ENCODE measurements at places on chromosomes 13 and 19.
A peak's percentile ranks its signal among the peaks of the same experiment; 100 is the strongest.

GRCh38 chr19:16836115-16837034, 7.2 kb downstream of the SIN3B start:
- peaks cover 59% of the 10 kb centered on the region for H3K36me3 ChIP-seq
- H3K4me1 ChIP-seq = no peaks in the 10 kb centered on the region
- no peaks in the 10 kb centered on the region for H3K27me3 ChIP-seq
- H3K27ac ChIP-seq = no peak overlapping the region
- no peak for DNase-seq

DNA sequence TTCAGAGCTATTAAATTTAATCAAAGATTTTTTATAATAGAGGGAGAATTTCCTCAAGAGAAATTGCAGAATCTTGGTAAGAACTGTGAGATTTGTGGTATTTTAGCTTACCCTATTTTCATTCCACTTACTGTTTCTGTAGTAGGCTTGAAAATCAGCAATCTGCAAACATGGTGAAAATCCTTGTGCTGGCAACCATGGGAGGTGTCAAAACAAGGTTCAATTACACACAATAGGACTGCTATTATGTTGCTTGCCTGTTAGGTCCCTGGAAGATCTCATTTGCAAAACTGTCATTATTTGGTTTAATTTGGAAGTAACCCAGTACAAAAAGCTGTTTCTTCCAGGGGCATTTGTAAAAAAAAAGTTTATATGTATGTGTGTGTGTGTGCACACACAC, 662.8 kb upstream of the SLITRK6 start:
- no peak overlapping the region for H3K27ac ChIP-seq
- H3K36me3 ChIP-seq = no peaks in the 10 kb centered on the region
- H3K27me3 ChIP-seq = no peaks in the 10 kb centered on the region
- DNase-seq = no peak

DNA sequence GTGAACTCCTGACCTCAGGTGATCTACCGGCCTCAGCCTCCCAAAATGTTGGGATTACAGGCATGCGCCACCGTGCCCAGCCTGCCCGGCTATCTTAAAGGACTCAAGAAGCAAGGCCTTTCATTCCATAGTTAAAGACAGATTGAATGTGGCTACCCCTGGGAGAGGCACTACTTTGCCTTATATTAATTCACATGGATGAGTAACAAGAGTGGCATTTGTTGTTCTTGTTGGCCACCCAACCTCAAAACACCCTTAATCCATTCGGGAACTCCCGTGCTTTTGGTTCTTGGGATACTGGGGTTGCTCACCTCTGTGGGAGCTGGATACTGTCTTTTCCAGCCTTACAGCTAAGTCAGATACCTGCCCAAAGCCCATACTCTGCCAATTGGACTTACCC, 34.4 kb upstream of the ABCC4 start:
- no peaks in the 10 kb centered on the region for H3K4me1 ChIP-seq
- no peak overlapping the region for H3K27ac ChIP-seq
- H3K27me3 ChIP-seq = no peaks in the 10 kb centered on the region
- no peak for DNase-seq
- no peaks in the 10 kb centered on the region for H3K36me3 ChIP-seq

DNA sequence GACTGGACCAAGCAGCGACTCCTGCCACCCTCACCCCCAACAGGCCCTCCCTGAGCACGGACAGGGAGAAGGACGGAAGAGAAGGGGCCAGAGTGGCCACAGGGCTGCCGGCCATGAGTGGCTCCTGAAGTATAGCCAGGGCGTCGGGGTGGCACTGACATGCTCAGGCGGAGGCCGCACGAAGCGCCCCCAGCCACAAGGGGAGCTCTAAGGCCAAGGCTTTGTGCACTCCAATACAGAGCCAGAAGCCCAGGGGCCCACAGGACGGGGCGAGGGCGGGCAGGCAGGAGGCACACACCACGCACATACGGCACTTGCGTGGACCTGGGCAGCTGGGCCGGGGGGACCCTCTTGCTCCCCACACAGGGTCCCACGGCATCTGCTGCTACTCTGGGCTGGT, 52.0 kb downstream of the KLF2 start:
- H3K4me3 ChIP-seq = no peak overlapping the region
- H3K4me1 ChIP-seq = peaks cover 35% of the 10 kb centered on the region
- peaks cover 19% of the 10 kb centered on the region for H3K36me3 ChIP-seq

DNA sequence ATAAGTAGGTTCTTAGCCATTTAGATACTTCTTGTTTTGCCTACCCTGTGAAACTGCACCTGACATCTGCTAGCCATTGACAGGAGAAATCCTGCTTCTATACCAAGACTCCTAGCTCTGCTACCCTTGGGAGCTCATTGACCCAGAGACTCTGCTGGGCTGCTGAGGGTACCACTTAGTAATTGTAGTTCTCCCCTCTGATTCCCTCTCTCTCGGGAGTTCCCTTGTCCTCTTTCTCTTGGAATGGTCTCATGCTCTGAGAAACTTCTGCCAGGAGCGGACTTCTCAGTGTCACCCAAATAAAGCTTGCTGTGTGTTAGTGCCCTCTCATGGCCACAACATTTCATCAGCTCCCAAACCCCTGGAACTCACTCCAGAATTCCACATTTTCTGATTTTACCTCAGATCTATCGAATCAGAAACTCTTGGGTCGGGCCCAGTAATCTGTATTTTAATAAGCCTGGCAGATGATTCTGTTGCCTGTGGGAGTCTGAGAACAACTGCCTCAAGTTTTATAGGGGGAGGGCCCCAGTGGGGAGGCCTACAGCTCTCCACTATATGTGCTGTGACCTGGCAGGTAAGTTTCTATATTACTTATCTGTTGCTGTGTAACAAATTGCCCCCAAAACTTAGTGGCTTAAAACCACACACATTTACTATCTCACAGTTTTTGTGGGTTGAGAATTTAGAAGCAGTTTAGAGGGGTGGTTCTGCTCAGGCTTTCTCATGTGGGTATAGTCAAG, 221.1 kb downstream of the TDRD3 start:
- H3K27ac ChIP-seq = no peak overlapping the region
- H3K36me3 ChIP-seq = no peaks in the 10 kb centered on the region
- H3K4me1 ChIP-seq = no peaks in the 10 kb centered on the region
- H3K27me3 ChIP-seq = no peaks in the 10 kb centered on the region
- H3K4me3 ChIP-seq = no peak overlapping the region
- no peak for DNase-seq

GRCh38 chr19:37594982-37595382, 306 bp downstream of the ZNF540 start:
- peak overlapping the region; percentile 93 for H3K27ac ChIP-seq
- peaks cover 6% of the 10 kb centered on the region for H3K4me1 ChIP-seq
- DNase-seq = peak; percentile 77
- H3K27me3 ChIP-seq = no peaks in the 10 kb centered on the region

GRCh38 chr13:40483601-40484000, 182.8 kb downstream of the FOXO1 start:
- DNase-seq = peak; percentile 89
- no peak overlapping the region for H3K4me3 ChIP-seq
- no peaks in the 10 kb centered on the region for H3K27me3 ChIP-seq
- H3K27ac ChIP-seq = peak overlapping the region; percentile 44
- H3K36me3 ChIP-seq = no peaks in the 10 kb centered on the region

- peak overlapping the region; percentile 45 for H3K4me3 ChIP-seq
- H3K27me3 ChIP-seq = no peaks in the 10 kb centered on the region
- no peaks in the 10 kb centered on the region for H3K36me3 ChIP-seq
- peak; percentile 24 for DNase-seq
Observed at GRCh38 chr19:8609279-8610040, 1.1 kb downstream of the ADAMTS10 start.

DNA sequence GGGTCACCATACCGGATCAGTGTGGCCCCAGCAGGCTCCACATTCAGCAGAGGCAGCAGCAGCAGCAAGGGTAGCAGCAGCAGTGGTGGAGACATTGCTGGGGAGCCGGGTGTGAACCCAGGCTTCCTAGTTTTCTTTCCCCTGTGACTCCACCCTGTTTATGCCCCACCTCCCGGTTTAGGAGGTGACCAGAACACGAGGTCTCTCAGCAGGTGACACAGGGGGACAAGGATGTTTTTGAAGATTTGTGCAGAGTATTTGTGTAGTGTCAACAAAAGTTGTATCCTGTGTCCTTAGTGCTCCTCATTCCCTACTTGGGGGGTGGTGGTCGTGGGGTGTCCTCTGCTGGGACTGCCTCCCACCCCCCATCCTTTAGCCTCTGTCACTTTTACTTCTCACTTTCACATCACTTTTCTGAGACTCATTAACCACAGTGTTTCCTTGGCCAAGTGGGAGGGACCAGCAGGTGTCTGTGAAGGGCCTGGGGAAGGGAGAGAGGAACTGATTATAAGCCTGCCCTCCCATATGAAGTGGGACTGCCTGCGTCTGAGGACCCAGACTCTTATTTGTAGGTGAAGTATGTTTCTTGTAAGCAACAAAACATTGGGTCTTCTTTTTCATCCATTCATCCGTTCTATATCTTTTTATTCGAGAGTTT, 15.6 kb upstream of the KCNC3 start:
- no peaks in the 10 kb centered on the region for H3K36me3 ChIP-seq
- H3K27me3 ChIP-seq = no peaks in the 10 kb centered on the region

- peak; percentile 3 for DNase-seq
- no peaks in the 10 kb centered on the region for H3K36me3 ChIP-seq
- H3K4me3 ChIP-seq = no peak overlapping the region
- no peak overlapping the region for H3K27ac ChIP-seq
- no peaks in the 10 kb centered on the region for H3K27me3 ChIP-seq
- H3K4me1 ChIP-seq = no peaks in the 10 kb centered on the region
Observed at GRCh38 chr13:81639984-81640582, 1299.2 kb upstream of the SPRY2 start.

DNA sequence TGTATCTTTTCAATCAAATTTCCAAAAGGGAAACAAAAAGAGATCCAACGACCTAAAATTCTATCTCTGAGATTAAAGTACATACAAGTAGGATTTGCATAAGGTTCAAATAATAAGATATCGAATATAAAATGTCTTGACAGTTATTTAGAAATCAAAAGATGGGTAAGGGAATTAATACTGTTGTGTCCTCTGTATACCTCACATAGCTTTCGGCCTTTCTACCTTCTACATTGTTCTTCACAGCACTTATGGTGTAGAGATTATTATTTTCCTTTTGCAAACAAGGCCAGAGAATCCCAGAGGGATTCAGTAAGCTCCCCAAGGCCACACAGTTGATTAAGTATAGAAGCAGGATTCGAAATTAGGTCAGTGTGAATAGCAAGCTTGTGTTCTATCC, 403.6 kb downstream of the SPRY2 start:
- no peaks in the 10 kb centered on the region for H3K27me3 ChIP-seq
- no peaks in the 10 kb centered on the region for H3K4me1 ChIP-seq
- no peaks in the 10 kb centered on the region for H3K36me3 ChIP-seq
- H3K27ac ChIP-seq = no peak overlapping the region
- DNase-seq = no peak
- H3K4me3 ChIP-seq = no peak overlapping the region

DNA sequence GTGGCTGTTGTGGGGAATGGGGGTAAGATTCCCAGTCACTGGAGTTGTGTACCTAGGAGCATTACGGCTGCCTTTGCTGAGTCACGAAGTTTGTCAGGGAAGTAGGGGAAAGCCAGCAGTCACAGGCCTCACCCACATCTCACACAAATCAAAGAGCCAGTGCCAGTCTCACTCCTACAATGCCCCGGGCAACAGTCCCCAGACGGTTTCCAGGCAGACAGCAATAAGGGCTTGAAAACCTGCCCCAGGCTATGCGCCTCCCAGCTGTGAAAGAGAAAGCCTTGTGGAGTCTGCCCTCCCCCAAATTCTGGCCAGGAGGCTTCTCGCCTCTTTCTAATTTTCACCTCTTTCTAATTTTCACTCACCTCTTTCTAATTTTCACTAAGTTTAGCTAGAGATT, 142.3 kb upstream of the EDNRB start:
- no peak overlapping the region for H3K4me3 ChIP-seq
- no peaks in the 10 kb centered on the region for H3K4me1 ChIP-seq
- H3K36me3 ChIP-seq = no peaks in the 10 kb centered on the region
- H3K27me3 ChIP-seq = no peaks in the 10 kb centered on the region
- DNase-seq = no peak
- no peak overlapping the region for H3K27ac ChIP-seq

GRCh38 chr19:33286899-33287298, 15.4 kb downstream of the CEBPA start:
- DNase-seq = no peak
- H3K27me3 ChIP-seq = no peaks in the 10 kb centered on the region
- H3K4me3 ChIP-seq = no peak overlapping the region
- no peaks in the 10 kb centered on the region for H3K36me3 ChIP-seq

GRCh38 chr19:18322318-18322758, 538 bp downstream of the LSM4 start:
- H3K4me1 ChIP-seq = peaks cover 21% of the 10 kb centered on the region
- H3K4me3 ChIP-seq = peak overlapping the region; percentile 27
- peak overlapping the region; percentile 37 for H3K27ac ChIP-seq
- DNase-seq = peak; percentile 47
- no peaks in the 10 kb centered on the region for H3K27me3 ChIP-seq

DNA sequence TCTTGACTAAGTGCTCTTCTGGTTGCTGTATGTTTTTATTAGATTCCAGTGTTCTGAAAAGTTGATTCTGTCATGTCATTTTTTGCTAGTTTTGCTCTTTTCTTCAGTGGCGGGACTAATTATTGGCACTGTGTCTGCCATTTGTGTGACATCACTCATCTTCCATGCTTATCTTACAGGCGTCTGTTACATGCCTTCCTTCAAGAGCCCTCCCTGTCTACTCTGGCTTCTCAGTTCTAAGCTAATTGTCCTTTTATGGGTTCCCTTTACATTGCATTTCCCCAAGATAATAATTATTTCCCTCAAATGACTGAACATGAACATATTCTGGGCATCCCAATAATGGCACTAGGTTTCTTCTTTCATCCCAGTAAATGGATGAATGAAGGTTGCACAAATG, 459.1 kb downstream of the DCT start:
- H3K4me1 ChIP-seq = no peaks in the 10 kb centered on the region
- DNase-seq = no peak
- no peak overlapping the region for H3K27ac ChIP-seq
- H3K4me3 ChIP-seq = no peak overlapping the region

- H3K4me3 ChIP-seq = no peak overlapping the region
- no peaks in the 10 kb centered on the region for H3K4me1 ChIP-seq
- no peak for DNase-seq
- H3K27me3 ChIP-seq = no peaks in the 10 kb centered on the region
- no peak overlapping the region for H3K27ac ChIP-seq
Observed at GRCh38 chr13:79468819-79469218, 12.1 kb upstream of the NDFIP2 start.

DNA sequence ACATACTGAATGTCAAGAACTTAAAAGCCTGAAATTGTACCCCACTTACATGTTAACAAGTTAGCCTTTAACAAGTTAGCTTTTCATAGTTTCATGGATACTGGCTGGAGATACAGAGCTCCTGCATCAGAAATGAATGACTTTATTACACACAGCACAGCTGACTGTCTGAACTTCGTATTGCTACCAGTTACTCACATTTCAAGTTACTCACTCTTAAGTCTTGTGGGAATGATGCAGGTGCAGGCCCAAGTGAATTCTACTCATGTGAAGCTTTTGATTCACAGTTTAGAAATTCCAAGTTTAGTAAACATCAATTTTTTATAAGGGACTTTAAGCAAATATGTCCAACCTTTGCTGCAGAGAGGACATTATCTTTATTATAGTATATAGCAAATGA, 762.2 kb upstream of the PRR20A start:
- no peak overlapping the region for H3K4me3 ChIP-seq
- no peaks in the 10 kb centered on the region for H3K4me1 ChIP-seq
- H3K36me3 ChIP-seq = no peaks in the 10 kb centered on the region
- no peak for DNase-seq
- no peak overlapping the region for H3K27ac ChIP-seq

All from thyroid gland (tissue), 4 donors.